Activated T-cell treated with anti-CD3 and anti-CD28 coated beads, Interleukin-2, amount 50 U/mL, for 4 hours (primary cell): ENCODE measurements at places on chromosomes 7 and 10.

GRCh38 chr7:98719396-98719795 is 102.3 kb downstream of the NPTX2 start:
- no peak for DNase-seq

- no peak for DNase-seq
Observed at GRCh38 chr7:20170633-20171032, 46.6 kb downstream of the MACC1 start.

- DNase-seq = no peak
Observed at GRCh38 chr7:134703782-134704181, 57.1 kb downstream of the BPGM start.

DNA sequence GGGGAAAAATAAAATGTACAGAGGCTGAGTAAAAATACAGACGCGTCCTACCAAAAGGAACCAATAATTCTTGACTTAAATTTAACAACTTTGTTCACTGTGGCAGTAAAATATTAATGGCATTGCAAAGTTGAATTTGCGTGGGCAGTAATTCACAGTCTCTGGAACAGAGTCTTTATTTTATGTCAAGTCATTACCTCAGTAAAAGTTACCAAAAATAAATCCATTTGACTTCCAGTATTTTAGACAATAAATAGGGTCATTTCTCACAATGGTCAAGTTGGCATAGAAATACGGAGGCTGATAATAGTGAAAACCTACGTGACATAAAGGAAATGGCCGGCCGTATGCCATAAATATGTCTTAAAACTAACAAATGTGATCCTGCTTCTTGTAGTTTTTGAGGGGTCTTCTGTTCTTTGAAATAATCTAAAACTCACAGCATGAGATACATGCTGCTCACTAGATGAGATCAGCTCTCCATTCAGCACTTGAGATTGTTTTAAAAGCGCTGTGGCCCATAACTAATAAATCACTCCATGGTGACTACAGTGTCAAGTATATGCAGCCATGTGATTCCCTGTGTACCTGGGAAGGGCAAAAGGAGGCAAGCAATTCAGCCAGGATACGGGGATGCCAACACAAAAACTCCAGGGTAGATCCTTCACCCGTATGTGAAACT is 75.3 kb downstream of the DOCK4 start:
- DNase-seq = no peak

GRCh38 chr10:112926906-112927688 is 22.9 kb upstream of the TCF7L2 start:
- no peak for DNase-seq

- no peak for DNase-seq
Observed at GRCh38 chr10:79628988-79629954, 18.5 kb downstream of the SFTPA1 start.

DNA sequence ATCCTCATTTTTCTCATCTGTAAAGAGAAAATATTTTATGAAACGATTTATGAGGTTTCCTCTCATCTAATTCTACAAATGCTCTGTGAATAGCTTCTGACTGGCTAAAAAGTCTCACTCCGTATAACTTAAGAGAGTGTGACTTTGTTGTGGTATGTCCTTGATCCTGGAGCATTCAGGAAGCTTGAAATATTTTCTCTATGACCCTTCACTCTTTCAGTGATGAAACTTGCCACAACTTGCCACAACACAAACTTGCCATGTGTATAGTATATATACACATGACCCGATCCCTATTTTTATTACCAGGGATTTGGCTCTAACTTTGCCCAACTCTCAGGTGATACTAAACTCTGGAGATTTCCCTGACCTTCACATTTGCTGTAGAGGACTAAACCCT is 74.1 kb downstream of the TES start:
- no peak for DNase-seq
